ENCODE measurements at places on chromosomes 13 and 19. TPM values are rescaled to one million over a fixed set of nuclear protein-coding genes. Genes with fewer than 3 reads are reported as not detected.

The CCNA1 gene
- total RNA-seq = 12.8 TPM

The KLF1 gene
- total RNA-seq = not detected

The ERICH6B gene
- total RNA-seq = not detected

The BEST2 gene
- not detected for total RNA-seq

The TRPC4 gene
- total RNA-seq = 59.2 TPM

The SMG9 gene
- 6.8 TPM for total RNA-seq

The TLE6 gene
- 0.77 TPM for total RNA-seq

The ADM5 gene
- total RNA-seq = 0.77 TPM

The TEX29 gene
- total RNA-seq = not detected

The LILRB1 gene
- total RNA-seq = not detected

The CABP5 gene
- total RNA-seq = not detected

The MEIOSIN gene
- total RNA-seq = not detected

The SIGLEC11 gene
- total RNA-seq = not detected

The ETV2 gene
- total RNA-seq = 0.19 TPM

The ZNF382 gene
- total RNA-seq = 3.8 TPM

The A1BG gene
- 14.4 TPM for total RNA-seq

The DIRAS1 gene
- total RNA-seq = 0.85 TPM

The IGFL2 gene
- not detected for total RNA-seq

The EBPL gene
- 56.9 TPM for total RNA-seq

The LIM2 gene
- not detected for total RNA-seq
